ENCODE measurements at places on chromosomes 4 and X.
A peak's percentile ranks its signal among the peaks of the same experiment; 100 is the strongest.

- peak; percentile 13 for DNase-seq
Observed at GRCh38 chrX:116436358-116436816, at the start of gene SLC6A14. TSS of gene SLC6A14 (plus strand) at chrX:116436606. CDS start at chrX:116436710, 104 bp downstream.

GRCh38 chr4:107094332-107094731 is 58.2 kb upstream of the DKK2 start:
- peak; percentile 41 for DNase-seq

DNA sequence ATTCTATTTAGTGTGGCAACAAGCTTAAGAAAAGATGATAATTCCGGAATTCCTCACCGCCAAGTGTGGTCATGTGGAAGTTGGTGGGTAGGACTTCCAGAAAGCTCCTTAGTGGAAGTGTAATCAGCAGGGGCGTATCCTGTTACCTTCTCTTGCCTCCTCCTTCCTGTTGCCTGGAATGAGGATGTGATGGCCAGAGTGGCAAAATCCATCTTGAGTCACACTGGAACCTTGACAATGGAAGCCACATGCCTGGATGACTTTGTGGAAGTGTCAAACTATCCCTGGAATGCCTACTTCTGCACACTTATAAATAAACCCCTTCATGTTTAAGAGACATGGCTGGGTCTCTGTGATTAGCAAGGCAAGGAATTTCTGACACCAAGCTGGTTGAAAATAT is 191.0 kb downstream of the PRDM5 start:
- DNase-seq, result no peak

DNA sequence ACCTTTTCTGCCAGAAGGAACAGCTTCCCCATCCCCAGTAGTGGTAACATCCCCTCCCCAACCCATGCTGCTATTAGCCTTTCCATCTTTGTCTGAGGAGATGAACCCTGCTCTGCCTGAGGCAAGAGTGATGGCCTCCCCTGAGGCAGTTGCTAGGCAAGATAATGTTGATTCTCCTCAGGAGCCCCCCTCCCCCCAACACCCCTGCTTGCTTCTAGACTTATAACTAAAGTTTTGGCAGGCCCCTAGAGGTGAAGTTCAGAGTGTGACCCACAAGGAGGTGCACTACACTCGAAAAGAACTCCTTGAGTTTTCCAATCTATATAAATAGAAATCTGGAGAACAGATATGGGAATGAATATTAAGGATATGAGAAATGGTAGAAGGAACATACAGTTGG is 962.5 kb downstream of the ADGRL3 start:
- DNase-seq, result no peak

- no peak for DNase-seq
Observed at GRCh38 chr4:162059656-162060055, 104.1 kb downstream of the FSTL5 start.

DNA sequence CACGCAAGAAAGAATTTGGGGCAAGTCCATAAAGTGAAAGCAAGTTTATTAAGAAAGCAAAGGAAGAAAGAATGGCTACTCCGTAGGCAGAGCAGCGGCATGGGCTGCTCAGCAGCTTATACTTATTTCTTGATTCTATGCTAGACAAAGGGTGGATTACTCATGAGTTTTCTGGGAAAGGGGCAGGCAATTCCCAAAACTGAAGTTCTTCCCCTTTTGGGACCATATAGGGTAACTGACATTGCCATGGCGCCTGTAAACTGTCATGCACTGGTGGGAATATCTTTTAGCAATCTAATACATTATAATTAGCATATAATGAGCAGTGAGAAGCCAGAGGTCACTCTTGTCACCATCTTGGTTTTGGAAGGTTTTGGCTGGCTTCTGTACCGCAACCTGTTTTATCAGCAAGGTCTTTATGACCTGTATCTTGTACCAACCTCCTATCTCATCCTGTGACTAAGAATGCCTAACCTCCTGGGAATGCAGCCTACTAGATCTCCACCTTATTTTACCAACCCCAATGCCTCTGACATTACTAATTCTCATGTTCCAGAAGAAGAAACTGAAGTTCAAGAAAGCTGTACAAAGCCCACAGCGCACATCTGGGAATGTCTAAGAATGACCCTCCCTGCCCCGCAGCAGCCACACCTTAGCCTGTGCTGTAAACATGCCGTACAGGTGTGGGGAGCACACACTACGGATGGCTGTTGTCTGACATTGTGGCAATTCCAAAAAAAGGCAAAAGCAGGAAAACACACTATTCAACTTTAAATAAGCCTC is 18.6 kb downstream of the RXFP1 start:
- DNase-seq, result peak; percentile 83

GRCh38 chr4:40629401-40630334 is at the start of gene RBM47:
TSS of gene RBM47 (minus strand) at chr4:40629864. CDS start at chr4:40438893, 190,971 bp downstream.
- no peak for DNase-seq

- DNase-seq, result peak; percentile 72
Observed at GRCh38 chrX:101287402-101287801, 3.7 kb downstream of the TAF7L start.

DNA sequence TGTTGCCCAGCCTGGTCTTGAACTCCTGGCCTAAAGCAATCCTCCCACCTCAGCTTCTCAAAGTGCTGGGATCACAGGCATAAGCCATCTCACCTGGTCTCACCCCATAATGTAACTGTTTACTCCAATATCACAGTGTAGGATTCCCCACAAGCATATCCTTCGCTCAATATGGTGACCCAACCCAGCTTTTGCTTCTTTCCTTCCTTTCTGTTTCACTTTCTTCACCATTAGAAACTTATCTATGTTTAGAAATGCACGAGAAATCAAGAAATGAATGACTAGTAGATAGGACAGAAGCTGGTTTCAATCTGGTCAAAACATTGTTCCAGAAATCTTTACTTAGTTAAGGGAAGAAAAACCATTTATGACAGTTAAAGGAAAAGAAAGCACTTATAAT is 18.9 kb downstream of the TSPAN5 start:
- peak; percentile 70 for DNase-seq

GRCh38 chr4:4899202-4899925 is 39.9 kb downstream of the MSX1 start:
- no peak for DNase-seq

GRCh38 chr4:187962926-187963325 is 32.6 kb upstream of the ZFP42 start:
- DNase-seq, result no peak

DNA sequence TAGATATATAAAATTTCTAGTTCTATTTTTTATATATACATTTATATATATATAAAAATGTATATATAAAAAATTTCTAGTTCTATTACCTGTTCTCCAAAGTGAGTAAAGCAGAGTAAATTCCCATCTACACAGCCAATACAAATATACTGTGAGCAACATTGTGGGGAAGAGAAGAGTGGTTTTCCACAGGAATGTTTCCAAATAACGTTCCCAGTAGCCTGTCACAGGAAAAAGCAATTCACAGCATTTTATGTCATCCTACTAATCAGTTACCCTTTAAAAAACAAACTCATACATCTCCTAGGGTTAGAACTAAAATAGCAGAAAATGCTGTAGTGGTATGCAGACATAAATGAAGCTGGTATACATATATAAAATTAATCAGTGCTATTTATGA is 44.5 kb downstream of the AASDH start:
- DNase-seq, result no peak

DNA sequence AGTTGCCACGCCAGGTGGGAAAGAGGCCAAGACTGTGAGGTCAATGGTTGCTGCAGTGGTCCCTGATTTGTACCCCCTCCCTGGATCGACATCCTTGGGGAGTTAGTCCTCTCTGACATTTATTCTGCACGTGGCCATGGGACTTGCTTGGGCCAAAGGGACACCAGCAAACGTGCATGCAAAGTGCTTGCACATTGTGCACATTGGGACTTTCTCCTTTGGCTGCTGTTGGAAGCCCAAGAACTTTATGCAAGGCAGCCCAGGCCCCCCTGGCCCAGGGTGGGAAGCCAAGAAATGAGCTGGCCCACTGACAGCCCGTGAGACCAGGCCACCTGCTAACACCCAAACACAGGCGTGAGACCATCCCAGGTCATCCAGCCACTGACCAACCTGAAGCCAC is 38.1 kb downstream of the SLC2A9 start:
- DNase-seq, result no peak

- peak; percentile 91 for DNase-seq
Observed at GRCh38 chrX:118271775-118272174, 74.1 kb upstream of the WDR44 start.

DNA sequence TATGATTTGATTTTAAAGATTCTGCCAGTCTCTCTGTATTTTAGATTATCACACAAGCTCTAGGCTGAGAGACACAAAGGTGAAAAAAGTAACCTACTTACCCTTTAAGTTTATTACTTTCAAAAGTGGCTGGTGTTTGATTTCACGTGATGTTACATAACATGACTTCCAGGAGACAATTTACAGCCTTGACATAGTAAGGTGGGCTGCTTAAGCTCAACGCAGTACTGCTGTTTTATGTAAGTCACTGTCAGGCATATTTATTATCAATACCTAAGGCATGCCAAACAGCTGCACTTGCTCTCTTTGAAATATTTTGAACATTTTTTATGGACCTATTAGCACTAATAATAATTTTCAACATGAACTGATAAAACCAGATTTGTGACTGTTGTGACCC is 451.5 kb upstream of the FAM241A start:
- no peak for DNase-seq

GRCh38 chr4:140686796-140687195 is 69.4 kb downstream of the TBC1D9 start:
- DNase-seq, result no peak

GRCh38 chrX:44903107-44903506 is 30.1 kb downstream of the KDM6A start:
- DNase-seq, result peak; percentile 32

DNA sequence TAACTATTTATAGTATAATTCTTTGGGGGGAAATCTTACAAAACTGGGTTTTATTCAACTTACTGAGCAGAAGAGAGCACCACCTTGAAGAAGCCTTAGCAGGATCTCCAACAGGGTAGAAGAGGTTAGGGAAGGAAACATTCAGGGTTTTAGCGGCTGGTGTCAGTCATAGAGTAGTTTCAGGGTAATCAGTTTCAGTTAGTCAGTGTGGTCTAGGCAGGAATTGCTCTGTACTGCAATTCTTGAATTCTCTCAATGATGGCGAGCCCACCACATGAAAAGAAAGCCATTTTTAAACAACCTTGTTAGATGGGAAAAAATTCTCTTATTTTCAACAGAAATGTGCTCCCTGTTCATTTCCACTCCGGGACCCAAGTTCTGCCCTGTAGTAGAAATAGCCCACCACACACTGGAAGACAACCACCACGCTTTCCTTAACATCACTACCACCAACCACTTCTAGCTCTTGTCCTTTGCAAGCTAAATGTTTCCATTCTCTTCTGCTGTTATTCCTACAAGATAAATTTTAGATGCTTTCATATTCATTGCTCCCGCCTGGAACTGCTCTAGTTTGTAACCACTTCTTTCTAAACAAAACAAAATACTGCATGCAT is 25.9 kb downstream of the COL25A1 start:
- no peak for DNase-seq

DNA sequence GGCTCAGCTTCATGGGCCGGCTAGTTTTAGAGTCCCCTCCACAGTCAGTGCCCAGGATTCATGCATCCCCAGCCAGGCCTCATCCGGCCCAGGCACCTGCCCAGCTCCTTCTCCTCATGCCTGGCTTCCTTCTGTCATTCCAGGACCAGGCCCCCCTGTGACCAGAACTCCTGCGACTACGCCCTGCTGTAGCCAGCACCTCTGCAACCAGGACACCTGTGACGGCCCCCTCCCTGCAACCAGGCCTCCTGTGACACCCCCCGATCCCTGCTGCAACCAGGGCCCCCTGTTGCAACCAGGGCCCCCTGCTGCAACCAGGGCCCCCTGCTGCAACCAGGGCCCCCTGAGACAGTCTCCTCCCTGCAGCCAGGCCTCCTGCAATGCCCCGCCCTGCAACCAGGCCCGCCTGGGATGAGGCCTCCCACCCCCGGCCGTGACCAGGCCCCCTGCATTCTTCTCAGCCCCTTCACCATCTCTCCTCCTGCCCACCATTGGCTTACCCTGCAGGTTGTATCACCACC is 46.8 kb downstream of the HTRA3 start:
- DNase-seq, result no peak

- DNase-seq, result no peak
Observed at GRCh38 chr4:4270529-4270928, 19.4 kb downstream of the LYAR start.

DNA sequence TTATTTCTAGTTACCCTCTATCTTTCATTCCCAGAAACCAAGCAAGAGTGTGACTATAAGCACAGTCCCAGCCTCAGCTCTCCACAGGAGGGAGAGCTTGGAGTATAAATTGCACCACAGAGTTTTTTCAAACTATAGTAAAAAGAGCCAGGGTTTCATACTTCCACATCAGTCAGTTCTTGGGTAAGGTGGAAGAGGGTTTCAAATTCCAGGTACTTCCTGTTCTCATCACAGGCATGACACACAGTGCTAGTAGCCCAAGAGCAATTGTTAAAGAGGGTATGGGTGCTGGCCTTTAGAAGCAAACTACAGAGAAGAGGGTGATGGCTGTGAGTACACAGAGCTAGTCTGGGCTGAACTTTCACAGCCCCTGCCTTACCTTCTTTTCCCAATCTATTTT is 5.7 kb upstream of the IL1RAPL1 start:
- DNase-seq, result no peak

GRCh38 chr4:174177536-174177935 is 105.9 kb downstream of the FBXO8 start:
- DNase-seq, result no peak

GRCh38 chrX:10602646-10603045 is 17.7 kb downstream of the MID1 start:
- DNase-seq, result no peak

- DNase-seq, result no peak
Observed at GRCh38 chr4:55170462-55170861, 45.1 kb upstream of the KDR start.

DNA sequence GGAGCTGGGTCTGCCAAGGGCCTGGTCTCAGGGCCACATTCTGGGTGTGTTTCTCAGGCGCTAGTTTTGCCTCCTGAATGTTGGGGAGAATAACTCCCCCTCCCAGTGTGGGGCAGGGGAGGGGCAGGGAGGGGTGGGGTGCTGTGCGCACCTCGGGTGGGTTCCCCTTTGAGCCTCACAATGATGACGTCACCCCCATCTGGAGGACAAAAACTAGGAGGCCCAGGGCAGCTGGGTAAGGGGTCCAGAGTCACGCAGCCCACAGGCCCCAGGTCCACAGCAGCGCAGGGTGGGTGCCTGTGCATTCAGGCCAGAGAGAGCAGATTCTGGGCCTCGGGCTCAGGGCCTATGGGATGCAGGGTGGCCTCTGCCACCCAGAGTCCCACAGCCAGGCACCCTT is 23.7 kb upstream of the HMX1 start:
- DNase-seq, result no peak

Data from OCI-M1 (cell line).